ENCODE measurements at places on chromosomes 6 and 20. TPM values are rescaled to one million over a fixed set of nuclear protein-coding genes. Genes with fewer than 3 reads are reported as not detected.

IL17F gene
- under 0.01 TPM for total RNA-seq

PRKN gene
- 4.2 TPM for total RNA-seq

CST4 gene
- 0.32 TPM for total RNA-seq

FLOT1 gene
- 107 TPM for total RNA-seq

WFDC10B gene
- not detected for total RNA-seq

NFATC2 gene
- under 0.01 TPM for total RNA-seq

CCN2 gene
- total RNA-seq = 177 TPM
